Stimulated activated CD4-positive, alpha-beta T cell treated with anti-CD3 and anti-CD28 coated beads, Interleukin-15, amount 100 ng/mL, for 24 hours (primary cell): ENCODE measurements at places on chromosomes 16 and 17.

DNA sequence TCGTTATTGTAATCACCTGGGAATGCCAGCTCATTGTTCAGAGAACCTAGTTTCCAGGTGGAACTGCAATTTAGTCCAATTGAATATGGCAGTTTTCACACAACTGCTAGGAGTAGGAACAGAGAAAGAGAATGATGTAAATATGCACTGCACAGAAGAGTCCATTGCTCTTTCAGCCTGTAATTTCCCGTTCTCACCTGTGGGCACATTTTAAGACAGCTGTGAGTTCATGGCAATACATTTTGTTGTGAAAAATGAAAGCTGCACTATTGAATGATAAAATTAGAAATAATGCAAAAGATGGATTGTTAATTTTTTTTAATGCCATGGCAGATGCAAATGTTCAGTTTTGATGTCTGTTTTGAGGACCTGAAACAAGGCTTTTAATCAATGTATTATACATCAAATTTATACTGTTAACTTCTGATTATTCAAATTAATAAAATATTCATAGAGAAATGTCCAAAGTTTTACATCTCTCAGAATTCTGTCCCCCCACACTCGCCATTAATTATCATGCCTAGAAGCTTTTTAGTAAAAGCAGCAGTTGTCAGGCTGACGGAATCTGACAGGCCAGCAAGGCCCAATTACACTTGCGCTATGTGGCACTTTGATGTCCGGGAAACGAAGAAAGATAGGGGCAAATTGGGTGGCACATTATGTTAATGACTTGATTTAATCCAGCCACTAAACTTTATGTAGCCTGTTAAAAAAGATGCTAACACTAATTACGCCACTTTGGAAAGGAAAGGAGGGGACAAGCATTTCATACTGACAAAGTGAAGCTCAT is 72.2 kb downstream of the RPGRIP1L start:
- no peak for DNase-seq

DNA sequence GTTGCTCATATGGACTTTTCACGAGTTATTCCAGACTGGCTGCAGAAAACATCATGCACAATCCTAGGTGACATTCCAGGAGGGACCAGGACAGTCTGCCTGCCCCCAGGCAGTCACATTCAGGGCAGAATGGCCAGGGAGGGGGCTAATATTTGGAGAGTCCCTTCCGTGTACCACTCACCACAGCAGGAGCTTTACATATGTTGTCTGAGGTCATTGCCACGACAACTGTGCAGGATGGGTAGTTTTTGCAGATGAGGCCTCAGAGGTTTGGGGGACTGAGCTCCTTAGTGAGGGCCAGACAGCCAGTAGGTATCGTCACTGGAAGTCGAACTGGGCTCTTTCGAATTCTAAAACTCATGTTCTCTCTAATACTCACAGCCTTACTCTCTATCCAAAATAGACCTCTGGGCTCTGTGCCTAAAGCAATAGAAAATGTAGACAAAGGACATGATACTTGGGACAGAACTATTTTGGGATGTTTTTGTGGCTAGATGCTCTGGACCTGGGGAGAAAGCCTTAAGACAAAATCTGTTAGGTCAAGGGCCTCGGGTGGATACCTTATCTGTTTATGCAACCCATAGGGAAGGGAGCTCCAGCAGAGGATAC is 338.5 kb downstream of the MAF start:
- DNase-seq: no peak

DNA sequence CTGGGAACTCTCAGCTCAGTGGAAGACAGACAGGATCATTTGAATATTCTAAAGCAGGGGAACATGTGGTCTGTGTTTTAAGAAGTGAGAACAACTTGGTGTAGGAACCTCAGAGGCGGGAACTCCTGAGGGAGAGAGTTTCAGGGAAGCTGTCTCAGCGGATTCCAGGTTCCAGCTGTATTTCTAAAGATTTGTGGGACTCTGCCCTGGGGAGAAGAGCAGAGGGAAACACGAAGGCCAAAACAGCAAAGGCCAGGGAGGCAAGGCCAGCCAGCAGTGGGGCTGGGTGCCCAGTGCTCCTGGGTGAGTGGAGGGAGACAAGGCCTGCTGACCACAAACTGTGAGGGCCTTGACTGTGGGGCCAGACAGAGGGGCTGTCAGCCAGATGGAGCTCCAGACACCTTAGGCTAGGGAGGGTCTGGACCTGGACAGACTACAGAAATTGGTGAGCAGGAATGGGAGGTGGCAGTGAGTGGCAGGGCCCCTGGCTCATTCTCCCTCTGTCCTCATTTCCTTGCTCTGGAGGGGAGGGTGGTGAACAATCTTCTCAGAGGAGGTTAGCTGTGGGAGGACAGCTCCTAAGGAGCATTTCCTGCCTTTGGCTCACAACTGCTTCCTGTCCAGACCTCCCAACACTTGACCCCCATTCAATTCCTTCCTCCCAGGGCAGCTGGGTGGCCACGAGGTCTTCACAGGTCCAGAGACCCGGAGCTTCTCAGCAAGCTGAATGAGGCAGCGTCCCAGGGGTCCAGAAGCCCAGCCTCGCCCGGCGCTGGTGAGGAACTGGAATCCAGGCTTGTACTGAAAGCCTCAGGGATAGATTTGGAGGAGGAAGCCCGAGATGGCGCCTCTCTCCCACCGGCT is 21.0 kb upstream of the FZD2 start:
- DNase-seq: no peak

DNA sequence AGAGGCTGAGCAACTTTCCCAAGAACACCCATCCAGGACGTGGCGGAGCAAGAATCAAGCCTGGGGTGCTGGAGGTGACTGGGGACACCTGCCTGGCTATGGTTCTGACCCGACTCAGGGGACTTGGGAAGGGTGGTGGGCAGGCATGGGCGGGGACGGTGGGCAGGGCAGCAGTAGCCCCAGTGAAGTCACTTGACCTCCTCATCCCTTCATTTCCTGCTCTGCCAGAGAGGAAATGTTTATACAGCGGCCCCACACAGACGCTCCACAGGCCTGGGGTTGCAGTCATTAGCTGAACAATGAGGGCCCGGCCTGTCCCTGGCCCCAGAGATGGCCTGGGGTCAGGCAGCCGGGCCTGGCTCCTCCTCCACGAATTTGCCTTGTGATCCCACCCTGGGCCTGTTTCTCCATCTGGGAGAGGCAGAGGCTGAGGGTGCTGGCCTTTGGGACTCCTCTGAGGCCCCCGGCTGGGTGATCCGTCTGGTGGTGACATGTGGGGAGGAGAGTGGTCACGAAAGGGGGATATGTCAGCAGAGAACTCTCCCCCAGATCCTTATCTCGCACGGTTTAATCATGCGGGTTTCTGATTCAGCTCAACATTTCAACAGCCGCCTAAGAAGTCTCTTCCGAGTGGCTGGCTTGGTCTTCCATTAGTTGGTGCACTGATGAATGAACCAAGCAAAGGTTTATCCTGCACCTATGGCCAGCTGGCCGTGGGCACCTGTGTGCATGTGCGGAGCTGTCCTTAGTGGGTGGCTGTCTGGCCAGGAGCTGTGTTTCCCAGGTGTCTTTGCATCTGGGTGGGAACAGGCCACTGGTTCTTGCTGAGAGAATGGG is 175.9 kb downstream of the IRF8 start:
- no peak for DNase-seq

DNA sequence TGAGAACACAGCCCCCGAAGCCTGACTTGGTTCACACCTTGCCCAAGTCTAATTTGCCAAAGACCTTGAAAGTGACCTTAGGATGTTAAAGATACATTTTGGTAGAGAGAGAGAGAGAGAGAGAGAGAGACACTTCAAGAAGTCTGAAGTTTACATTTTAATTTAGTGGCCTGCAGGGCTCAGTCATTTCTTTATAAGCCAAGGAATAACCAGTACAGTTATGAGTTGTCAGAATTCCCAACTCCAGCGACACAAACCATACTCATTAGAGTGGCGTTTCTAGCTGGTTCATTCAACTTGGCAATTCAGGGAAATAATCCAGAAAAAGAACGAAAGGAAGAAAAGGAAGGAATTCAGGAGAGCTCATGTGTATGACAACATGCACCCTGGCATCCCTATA is 204.1 kb downstream of the CCDC182 start:
- DNase-seq: no peak

- DNase-seq: no peak
These were observed 7.9 kb upstream of the MFSD6L start for GRCh38 chr17:8806926-8807550.

DNA sequence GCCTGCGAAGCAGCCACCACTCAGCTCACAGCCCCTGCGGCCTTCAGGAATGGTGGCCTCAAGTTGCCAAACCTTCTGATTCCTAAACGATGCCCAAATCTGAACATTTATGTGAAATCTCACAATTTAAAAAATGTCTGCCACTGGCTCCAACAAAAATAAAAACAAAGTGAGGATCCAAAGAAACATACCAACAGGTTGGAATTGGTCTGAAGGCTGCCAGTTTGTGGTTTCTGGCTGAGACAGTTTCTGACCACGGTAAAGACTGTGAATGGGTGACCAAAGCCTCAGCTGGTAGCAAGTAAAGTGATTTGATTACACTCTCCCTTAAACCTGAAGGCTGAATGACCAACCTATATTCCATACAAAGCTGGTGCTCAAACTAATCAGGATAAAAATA is 24.9 kb downstream of the LITAFD start:
- DNase-seq: no peak

GRCh38 chr17:48515925-48516900 is 14.6 kb downstream of the HOXB1 start:
- no peak for DNase-seq

DNA sequence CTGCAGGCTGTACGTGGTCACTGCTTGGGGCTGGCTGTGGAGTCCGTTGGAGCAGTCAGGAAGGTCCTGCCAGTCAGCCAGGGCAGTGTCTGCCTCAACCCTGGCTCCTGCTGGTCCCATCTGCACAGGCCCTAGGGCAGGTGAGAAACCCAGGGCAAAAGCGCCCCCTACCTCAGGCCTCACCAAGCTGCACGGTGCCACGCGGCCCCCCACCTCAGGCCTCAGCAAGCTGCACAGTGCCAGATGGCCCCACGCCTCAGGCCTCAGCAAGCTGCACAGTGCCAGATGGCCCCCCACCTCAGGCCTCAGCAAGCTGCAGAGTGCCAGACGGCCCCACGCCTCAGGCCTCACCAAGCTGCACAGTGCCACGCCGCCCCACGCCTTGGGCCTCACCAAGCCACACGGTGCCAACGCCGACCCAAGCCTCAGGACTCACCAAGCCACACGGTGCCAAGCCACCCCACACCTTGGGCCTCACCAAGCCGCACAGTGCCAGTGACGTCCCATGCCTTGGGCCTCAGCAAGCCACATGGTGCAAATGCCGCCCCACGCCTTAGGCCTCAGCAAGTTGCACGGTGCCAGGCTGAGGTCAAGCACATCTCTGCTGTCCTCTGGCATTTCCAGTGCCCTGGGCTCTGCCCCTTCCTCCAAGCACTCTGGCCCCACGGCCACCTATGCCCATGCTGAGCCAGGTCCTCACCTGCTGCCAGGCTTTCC is 5.5 kb downstream of the TMEM204 start:
- peak; percentile 45 for DNase-seq

DNA sequence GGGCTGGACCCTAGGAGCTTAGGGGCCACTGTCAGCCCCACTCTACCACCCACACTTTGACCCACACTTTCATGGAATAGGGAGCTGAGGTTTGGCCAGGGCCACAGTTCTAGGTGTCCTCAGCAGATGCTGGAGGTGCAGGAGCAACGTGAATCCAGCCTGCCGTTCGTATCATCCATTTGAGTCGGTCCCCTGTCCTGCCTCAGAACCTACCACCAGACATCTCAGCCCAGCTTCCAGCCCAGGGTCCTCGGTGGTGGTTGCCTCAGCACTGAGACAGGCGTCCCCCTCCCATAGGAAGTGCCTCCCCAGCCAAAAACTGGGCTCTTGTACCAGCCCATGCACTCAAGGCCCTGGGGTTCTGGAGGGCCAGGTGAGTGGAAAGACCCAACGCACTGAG is 359 bp upstream of the ITGAE start:
- DNase-seq: no peak

- DNase-seq: no peak
These were observed 25.6 kb downstream of the CMC2 start for GRCh38 chr16:80981103-80981502.

DNA sequence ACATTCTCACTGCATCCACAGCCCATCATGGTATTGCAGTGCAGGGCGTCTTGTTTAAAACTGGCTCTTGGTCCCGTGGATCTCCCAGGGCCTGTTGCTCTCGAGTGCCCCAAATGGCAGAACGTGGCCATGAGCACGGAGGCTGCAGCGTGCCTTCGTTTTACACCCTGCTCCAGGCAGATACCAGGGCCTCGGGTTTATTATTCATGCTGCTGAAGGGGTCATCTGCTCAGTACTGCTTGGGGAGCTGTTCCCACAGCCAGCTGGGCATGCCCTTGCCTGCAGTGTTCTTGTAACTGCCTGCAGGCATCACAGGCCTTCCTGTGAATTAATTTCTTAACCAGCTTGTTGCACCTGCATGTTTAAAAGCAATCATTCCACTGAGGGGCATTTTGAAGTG is 129.7 kb upstream of the CHMP6 start:
- DNase-seq: peak; percentile 73

DNA sequence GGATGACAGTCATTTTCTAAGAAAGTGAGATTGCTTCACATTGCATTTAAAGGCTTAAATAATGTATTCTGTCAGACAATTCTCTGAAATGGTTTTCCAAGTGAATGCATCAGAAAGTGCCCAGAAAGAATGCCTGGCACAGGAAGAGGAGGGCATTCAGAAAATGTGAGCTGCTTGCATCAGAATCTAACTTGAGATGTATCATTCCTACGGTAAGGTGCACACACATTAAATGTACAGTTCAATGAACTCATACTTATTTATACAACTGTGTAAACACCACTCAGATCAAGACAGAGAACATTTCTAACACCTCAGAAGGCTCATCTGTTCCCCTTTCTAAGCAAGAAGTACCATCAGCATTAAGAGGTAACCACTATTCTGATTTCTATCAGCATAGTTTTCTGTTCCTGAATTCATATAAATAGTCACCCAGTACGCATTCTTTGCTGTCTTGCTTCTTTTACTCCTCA is 638.0 kb downstream of the MAF start:
- no peak for DNase-seq

DNA sequence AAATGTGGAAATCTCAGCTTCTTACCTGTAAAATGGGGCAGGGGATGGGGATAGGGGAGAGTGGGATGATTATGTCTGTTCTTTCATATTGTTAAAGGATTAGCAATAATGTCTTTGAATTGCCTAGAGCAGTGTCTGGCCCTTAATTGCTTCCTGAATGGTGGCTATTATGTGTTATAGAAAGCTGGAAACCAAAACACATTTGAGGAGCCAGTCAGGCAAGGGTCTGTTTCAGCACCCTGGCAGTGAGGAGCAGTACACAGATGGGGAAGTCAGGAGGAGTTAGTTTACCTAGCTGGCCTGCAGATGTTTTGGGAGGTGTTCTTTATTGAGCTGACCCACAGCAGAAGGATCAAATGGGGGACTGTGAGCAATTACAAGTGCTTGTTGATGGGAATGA is 63.0 kb downstream of the NUP93 start:
- DNase-seq: no peak

GRCh38 chr17:45976391-45976754 is 22.7 kb upstream of the STH start:
- no peak for DNase-seq

- DNase-seq: no peak
These were observed 18.9 kb downstream of the ACSF3 start for GRCh38 chr16:89112377-89113151.
